ENCODE measurements at places on chromosomes 12 and 14.

DNA sequence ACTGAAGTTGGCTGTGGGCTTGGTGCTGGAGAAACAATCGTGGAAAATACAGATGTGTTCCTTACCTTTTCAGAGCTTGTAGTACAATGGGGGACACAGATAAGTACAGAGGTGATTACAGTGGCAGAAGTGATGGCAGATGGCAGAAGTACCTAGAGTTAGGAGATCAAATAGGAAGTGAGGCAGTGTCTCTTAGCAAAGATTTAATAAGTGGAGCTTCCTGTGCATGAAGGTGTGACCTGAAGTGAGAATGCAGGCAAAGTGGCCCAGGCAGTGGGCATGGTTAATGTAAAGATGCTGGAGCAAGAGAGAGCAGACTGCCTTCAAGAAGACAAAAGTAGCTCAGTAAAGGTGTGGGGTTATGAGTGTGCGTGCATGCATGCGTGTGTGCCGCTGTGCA, 16.0 kb downstream of the LRRK2 start:
- no peak for DNase-seq

DNA sequence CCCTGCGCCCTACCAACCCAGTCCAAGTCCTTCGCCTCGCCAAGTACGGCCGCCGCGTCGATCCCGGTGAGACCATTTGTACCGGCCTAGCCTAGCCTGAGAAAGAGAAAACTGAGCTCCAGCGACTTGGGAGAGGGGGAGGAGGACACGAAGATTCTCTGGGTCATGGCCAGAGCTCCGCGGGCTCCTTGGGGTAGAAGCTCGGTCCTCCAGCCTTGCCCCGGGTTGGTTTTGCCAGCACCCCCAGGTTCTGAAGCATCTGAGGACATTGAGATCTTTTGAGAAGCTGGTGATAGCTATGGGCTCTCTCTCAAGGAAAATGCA, 7.3 kb downstream of the LHX5 start:
- no peak for DNase-seq

DNA sequence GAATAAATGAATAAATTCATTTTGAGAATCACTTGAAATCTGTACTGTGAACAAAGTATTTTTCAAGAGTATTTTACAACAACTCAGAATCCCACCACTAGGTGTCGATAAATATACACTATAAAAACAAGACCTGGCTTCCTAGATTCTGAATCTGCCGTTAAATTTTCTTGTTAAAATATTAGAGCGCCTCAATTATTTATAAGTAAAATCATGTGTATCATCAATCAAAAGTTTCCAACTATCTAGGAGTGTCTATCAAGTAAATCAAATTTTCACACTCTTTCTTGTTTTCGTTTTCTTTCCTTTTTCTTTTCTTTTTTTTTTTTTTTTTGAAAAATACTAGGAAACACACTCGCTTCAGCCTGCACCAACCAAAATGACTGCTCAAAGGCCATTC, 179.2 kb upstream of the DCN start:
- peak; percentile 79 for DNase-seq

- DNase-seq, result no peak
These were observed 55.9 kb upstream of the SEL1L start for GRCh38 chr14:81589381-81590065.

Measured in pons (tissue), 1 donor.